ENCODE measurements at places on chromosomes 6 and 20. TPM values are rescaled to one million over a fixed set of nuclear protein-coding genes. Genes with fewer than 3 reads are reported as not detected.

GRCh38 chr6:3147914-3148757 is 9.2 kb downstream of the TUBB2A start:
- no peak for DNase-seq

Gene LCA5
- 7.2 TPM for total RNA-seq

Gene CD109
- 17.6 TPM for total RNA-seq

GRCh38 chr20:59013959-59014608 is 5.1 kb upstream of the TUBB1 start:
- no peak for DNase-seq

Measured in ascending aorta (tissue), 2 donors.